SW 1271 (cell line): ENCODE measurements at places on chromosomes 6 and 20.

- DNase-seq, result no peak
Measured at GRCh38 chr20:57612436-57612835, 7.8 kb downstream of the ZBP1 start.

DNA sequence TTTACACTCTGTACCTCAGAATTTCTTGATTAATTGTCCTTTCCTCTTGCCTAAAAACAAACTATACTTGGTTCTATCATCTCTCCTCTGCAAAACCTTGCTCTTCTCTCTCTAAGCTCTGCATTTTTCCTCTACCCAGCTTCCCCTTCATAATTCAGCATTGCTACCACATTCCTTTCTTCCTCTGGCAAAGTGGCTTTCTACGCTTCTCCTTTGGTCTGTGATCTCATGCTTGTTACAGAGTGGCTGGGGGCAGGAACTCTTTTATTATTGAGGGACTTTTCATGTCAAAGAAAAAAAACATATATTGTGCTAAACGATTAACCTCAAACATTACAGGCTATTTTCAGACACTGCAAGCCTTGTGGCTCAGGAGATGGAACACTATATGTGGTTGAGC, 333.3 kb upstream of the KCNQ5 start:
- no peak for DNase-seq

DNA sequence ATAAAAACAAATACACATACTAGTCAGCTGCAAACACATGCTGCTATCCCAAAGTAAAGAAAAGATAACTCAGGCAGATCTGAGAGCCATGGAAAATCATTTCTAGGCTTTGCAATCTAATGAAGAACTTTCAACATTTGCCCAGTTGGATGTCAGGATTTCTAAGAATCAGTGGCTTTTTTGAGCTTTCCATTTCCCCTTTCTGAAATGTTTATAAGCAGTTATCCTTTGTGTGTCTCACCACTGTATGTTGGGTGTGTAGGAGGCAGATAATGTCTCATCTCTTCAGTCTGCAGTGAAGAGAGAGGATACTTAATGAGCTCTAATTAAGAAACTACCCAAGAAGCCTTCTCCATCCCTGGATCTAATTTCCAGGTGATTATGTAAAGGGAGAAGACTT, 43.6 kb downstream of the RGS17 start:
- no peak for DNase-seq

GRCh38 chr20:57208198-57208597, 58.2 kb downstream of the BMP7 start:
- no peak for DNase-seq

- DNase-seq, result no peak
Measured at GRCh38 chr6:41731561-41732086, 3.8 kb downstream of the TFEB start.

- DNase-seq, result no peak
Measured at GRCh38 chr6:13492357-13492756, 5.0 kb upstream of the GFOD1 start.

DNA sequence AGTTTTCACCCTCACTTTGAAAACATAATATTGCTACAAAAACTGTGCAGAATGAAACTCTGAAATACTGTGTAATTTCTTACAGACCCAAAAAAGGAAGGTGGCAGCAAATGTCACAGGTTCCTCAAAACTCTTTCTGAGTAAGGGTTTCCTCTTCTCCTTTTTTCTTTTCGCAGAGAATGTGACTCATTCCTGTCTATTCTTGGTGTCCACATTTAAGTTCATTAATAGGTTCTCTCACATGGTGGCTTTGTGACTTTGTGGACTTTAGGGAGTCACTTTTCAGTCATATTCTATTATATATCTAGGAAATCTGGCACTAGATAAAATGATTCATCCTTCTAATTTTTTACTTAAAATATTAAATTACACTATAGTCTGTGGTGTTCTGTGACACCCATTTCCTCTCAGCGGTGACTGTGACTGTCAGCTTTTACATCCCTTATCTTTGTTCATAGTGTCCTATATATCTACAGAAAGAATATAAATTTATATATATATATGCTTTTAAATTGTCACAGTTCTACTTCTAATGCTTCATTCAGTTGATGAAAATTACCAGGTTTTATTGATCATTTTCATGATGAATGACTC, 126.8 kb upstream of the HCRTR2 start:
- no peak for DNase-seq

- no peak for DNase-seq
Measured at GRCh38 chr20:9144643-9145042, 75.8 kb downstream of the PLCB4 start.

GRCh38 chr6:31680226-31681134, at the start of gene LY6G5C:
Gene LY6G5C, minus strand, starts transcription at chr6:31681067. Its CDS starts 694 bp downstream, at chr6:31680373.
- peak; percentile 86 for DNase-seq

DNA sequence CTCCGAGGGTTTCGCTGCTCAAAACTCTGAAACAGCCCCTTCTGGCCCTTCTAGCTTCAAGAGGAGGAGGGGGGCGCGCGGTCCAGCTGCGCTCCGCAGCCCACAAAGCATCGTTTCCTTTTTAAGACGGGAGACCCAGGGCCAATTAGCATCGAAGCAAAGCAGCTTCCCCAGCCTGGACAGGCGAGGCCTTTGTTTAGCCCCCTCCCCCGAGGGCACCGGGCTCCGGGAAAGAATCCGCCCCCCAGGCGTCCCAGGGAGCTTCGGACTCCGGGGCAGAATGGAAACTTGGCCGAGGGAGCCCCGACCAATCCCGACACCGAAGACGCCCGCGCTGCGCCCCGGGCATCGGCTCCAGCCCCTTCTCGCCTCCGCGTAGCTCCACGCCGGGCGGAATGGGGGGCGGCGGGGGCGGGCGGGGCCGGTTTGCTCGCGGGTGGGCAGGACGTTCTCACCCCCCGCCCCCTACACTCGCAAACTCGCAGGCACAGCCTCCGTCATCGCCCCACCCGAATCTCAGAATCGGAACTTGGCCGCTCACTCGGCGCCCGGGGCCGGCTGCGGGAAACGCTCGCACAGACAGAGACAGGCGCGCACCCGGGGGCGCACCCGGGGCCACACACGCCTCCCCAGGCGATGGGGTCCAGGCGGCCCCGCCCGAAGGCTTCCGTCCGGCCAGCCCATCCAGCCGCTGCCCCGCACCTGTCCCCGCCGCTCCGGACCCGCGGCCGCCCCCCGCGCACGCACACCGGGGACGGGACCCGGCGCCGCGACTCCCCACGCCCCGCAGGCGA, 628 bp downstream of the NKAIN4 start:
- no peak for DNase-seq

DNA sequence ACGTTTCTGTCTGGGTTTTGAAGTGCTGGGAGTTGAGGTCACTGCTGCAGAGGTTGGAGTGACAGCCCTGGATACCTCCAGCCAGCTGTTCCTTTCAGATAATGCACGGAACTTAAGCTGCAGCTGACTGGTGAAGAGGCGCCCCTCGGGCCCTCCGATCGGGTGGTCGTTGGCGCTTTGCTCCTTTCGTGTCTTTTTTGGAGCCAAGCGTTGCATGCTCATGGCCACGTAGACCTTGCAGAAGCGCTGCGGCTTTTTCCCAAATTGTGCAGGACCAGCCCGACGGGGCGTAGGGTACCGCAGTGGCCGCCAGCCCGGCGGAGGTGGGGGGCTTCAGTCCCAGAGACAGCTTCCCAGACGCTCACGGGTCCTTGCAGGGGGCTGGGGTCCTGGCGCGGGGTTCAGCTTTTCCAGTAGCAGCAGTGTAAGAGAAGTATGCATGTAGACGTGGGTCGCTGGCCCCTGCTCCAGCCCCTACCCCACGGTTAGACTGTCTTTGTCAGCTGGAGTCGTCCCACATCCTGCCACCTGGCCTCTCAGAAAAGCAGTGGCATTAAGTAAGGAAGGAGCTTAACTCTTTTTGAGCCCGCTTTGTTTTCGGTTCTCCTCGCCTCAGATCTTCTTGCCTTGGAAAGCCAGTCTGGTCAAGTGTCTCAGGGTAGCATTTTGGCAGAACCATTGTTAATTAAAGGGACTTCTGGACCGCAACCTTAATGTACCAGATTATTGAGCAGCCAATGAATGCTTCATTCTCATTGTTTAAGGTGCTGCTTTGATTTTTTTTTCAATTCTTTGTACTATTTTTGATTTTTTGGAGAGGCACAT, 838 bp downstream of the TNFAIP3 start:
- DNase-seq, result no peak

- no peak for DNase-seq
Measured at GRCh38 chr20:9021699-9022098, 47.2 kb upstream of the PLCB4 start.

DNA sequence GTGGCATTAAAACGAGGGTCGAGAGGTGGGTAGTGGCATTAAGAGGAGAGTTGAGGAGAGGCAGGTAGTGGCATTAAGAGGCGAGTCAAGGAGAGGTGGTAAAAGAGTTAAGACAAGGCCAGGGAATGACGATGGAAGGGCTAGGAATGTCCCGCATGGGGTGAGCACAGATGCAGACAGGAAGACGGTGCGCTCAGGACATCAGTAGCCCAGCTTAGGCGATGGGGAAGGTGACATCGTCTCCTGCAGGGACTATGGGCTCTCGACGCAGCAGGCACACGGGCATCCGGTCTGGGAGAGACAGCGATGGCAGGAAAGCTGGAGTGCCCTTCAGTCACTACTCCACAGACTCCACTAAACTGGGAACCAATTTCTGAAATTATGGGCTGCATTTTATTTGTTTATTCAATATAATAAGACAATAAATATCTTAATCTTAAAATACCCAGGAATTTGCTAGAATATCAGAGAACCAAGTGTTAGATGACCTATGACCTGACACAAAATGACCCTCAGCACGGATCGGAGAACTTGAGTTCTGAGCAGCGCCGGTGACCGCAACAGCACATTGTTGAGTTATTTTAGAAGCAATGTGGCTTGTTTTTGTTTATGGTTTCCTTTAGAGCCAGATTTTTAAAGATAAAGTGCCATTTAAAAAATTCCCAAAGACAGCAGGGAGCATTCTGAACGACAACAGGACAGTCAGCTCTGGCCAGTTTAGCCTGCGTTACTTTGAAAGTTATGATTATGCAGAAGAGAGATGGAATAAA, 177.7 kb downstream of the SMOC2 start:
- no peak for DNase-seq

- DNase-seq, result no peak
Measured at GRCh38 chr20:5044075-5044620, 42.8 kb upstream of the SLC23A2 start.

DNA sequence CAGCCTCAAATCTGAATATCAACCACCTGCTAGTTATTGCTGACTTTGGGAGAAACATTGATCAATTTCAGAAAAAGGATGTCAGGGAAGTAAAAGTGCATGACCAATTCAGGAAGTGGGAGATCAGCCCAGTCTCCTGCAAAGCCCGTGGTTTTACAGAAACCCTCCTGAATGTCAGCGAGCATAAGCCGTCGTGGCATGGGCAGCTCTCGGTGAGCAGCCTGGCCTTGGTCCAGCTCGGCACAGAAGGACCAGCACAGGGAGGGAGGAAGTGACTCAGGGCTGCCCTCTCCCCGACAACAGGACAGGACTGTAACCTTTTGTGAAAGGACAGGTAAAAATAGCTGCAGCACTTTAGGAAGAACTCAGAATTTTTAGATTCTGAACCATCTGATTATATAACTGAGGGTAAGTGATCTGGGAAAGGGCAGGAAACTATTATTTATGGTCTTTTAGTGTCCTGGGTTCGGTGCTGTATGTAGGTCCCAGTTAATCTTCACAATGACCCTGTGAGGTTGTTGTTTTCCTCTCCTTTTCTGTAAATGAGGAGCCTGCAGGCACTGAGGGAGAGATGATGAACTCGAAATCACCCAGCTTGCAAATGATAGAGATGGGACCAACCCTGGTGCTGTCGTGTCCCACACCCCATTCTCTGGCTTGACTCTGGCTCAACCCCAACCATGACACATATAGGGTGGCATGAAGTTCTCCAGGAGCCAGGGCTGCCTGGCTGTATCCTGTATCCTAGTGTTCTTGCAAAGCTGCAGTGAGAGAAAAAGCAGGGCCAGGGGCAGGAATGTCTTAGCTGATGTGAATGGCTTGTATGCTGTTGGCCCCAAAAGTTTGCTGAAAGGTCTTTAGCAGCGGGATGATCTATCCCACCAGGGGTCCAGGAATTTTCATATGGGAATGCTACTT, 37.6 kb downstream of the NRN1 start:
- peak; percentile 50 for DNase-seq

- no peak for DNase-seq
Measured at GRCh38 chr6:128057541-128057940, 156.7 kb upstream of the THEMIS start.

DNA sequence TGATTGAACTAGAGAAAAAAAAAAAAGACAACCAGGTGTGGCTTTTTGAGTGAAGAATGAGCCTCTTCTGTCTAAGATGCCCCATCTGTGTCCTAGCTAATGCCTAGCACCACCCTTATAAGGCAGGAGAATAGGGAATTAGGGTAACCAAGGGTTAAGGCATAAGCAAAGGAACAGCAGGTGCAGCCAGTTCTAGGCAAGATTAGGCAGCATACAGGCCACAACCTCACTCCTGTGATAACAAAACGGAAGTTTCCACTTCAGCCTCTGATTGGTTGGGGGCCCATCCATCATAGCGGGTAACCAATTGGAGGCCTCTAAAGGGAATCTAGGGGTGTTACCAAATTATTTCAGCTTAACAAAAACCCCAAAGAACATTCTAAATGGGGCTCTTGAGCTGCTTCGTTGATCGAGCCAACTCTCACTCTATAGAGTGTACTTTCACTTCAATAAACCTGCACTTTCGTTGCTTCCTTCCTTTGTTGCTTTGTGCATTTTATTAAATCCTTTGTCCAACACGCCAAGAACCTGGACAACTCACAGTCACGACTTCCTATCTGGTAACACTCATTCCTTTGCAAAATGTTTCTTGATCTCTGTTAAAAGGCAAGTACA, 61.9 kb upstream of the TAGAP start:
- peak; percentile 19 for DNase-seq

- no peak for DNase-seq
Measured at GRCh38 chr6:83365931-83366330, 64.9 kb downstream of the ME1 start.

GRCh38 chr20:45727044-45727443, 4.9 kb downstream of the SPINT4 start:
- no peak for DNase-seq

DNA sequence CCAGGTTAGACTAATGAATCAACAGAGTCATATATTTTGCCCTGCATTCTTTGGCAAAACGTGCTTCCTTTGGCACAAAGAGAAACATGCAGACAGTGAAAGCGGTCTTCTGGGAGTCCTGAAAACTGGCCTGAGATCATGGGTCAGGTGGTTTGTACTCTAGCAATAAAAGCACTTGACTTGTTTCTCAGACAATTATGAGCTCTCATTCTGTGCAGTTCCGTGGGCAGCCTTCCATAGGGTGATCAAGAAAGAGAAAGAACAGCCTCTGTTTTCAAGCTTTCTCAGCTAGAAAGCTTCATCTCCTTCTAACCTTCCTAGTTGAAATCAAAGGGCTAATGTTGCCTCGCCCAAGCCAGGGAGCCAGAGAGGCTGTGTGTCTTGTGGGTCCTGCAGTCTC, 62.7 kb upstream of the ISM1 start:
- DNase-seq, result no peak
